NCI-H187 treated with DMSO at 0.1 percent for 48 hours (cell line): ENCODE measurements at places on chromosomes 1 and 21.

DNA sequence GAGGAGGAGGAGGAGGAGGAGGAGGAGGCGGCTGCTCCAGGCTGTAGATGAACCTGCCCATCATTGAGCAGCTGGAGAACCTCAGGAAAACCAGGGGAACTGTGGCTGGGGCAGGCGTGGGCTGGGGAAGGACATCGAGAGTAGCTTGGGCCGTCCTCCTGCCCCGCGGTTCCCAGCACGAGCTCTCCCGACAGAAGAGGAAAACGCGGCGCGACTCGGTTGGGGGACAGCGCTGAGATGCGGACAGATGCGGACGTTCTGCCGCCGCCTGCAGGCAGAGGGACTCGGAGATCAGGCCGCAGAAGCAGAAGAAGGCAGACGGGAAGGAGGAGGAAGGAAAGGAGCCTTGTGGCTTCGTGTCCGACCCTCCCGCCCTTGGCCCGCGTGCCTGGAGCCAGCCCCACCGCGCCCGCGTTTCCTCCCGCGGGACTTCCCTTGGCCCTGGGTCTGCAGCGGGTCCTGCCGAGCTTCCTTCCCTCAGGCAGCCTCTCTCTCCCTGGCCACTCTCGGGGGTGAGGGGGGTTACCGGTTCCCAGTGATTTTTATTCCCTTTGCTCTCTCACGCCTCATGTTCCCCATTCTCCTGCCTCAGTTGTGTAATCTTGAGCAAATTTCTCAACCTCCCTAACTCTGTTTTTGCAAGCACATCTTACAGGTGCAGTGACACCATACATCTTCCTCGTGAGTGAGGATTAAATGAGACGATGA, 1.7 kb upstream of the TNFRSF9 start:
- no peak for DNase-seq

DNA sequence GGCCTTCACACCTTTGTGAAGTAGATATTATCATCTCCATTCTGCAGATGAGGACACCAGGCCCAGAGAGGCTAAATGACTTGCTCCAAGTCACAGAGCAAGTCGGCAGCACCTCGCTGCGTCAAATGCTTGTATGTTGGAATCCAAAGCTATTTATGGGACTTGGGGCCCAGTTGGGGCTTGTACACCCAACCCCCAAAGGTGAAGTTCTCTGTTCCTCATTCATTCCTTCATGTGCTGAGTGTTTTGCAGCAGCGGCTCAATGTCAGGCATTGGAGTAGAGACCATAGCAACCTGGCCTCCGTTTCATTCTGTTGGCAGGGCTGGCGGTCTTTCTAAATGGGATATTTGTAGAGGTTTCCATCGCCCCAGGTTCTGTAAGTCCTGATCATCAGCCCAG, 113.4 kb upstream of the SLC25A33 start:
- no peak for DNase-seq

GRCh38 chr1:34645919-34646318, 108.9 kb upstream of the GJB5 start:
- no peak for DNase-seq

DNA sequence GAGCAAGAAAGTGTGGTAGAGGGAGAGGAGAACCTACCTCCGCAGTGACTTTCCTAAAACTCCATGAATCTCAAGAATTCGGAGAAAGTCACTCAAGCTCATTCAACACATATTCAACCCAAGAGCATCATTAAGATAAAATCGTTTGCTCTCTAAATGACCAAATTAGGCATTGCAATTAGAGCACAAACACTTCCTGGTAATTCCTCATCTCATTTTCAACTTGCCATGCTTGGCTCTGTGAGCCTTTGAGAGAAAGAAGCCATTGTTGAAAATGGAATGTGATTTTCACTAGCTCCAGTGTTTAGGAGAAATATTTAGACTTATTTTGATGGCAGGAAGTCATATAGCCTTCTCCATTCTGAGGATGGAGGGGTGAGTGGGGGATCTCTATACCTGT, 52.5 kb downstream of the KAZN start:
- DNase-seq = no peak

DNA sequence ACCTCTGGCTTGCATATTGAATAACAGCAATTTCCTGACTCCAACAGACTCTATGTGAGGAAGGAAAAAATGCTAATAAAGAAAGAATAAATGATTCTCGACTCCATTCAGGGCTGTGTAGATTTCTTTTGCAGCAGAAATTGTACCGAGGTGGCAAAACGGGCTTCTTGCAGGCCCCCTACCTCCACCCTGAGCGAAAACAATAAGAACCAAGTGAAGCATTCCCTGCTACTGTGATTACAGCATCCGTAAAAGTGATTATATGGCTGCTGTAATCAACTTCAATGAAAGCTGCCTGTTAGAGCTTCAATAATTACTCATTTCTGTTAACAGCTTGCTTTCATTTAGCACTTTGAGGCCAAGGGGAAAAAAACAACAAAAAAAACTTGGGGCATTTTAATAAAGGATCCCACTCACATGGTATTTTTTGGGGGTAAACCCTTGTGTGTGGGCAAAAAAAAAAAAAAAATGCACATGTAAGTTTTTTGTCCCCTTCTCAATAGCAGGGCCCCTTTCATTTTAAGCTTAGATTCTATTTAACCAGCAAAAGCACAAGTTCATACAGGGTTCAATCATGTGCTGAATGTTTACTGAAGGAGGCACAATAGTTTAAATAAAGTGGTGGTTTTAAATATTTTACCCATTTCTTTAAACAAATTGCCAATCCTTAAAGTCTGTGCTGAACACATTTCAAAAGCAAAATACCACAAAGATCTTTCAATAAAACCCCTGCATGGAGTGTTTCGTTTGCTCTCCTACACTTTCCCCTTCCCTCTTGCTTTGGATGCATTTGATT, 271.6 kb downstream of the LMO4 start:
- DNase-seq = no peak

DNA sequence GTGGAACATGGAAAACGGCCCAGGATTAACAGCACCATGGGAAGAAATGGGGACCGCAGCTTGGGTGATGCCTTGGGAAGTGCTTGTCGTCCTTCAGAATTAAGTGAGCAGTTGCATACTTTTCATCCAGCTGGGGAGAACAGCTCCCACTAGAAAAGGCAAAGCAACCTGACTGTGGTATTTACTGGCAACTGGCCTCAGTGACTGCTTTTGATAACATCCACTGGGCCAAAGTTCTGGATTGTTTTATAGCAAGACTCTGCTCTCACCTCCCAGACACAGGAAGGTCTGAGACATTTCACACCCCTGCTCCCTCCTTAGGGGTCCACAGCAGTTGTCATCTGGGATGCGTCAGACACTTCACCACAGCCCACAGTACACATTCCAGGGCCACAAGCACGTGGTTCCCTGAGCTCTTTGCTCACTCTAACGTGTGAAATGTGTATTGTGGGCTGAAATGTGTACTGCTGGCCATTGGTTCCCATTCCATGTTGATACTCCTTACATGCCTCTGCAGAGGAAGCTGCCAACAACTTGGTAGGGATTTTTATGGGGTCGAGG, 6.6 kb downstream of the PAPPA2 start:
- DNase-seq = no peak

DNA sequence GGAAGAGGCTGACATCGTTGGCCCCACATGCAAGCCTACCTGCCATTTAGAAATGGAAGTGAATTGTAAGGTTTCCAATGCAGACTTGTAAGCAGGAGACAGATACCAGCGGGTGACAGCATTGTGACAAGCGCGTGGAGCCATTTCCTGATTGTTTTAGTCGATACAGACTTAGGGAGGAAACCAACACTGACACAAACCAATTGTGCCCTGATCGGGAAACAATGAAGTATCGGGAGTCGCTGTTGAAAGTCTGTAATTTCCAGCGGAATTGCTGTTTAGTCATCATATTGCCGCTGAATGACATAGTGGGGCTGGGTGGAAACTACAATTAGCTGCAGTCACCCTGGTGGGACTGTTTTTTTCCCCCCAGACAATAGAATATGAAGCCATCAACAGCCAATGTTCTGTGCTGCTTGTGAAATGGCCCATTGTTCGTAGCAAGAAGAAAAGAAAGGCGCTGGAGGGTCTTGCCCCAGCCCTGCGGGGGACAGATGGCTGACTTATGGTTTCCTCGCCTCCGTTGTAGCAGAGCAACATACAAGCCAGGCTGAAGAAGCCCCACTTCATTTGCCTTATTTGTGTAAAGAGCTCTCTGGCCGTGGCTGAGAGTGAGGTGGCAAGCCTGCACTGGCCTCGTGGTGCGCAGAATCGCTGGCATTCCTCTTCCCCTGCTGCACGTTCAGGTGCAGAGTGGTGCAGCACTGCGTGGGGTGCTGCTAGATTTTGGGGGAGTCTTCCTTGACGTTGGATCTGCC, 462.7 kb downstream of the CAMTA1 start:
- no peak for DNase-seq
